ENCODE measurements at places on chromosomes 16 and 17.

DNA sequence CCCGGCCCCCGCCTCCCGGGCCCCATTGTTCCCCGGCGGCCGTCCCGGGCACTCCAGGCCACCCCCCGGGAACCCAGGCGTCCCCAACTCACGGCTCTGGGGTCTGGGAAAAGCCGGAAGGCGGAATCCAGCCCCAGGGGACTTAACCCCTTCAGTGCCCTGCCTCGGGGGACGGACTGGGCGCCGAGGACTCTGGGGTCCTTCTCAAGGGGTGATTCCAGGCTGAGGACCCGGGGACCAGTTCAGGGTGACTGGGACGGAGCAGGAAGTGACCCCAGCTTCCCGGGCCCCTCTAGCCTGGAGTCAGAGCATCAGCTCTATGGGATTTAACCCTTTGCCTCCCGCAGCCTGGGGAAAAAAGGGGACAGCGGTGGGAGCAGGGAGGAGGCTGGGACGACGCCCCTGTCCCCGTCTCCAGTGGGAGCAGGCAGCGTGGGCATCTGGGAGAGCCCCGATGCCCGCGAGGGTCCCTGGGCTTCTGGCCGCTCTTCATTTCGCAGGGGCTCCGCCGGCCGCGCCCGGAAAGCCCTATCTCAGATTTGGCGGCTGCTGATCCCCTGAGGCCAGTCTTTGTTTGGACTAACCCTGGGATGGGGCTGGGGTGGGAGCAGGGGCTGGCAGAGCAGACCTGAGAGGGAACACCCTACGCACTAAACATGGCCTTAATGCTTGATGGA, at the start of gene ZNF629:
Gene ZNF629, minus strand, starts transcription at position 270 of the 677 bp plus-strand sequence. CDS start 2,723 bp downstream, outside the sequence.
- peak; percentile 63 for DNase-seq

DNA sequence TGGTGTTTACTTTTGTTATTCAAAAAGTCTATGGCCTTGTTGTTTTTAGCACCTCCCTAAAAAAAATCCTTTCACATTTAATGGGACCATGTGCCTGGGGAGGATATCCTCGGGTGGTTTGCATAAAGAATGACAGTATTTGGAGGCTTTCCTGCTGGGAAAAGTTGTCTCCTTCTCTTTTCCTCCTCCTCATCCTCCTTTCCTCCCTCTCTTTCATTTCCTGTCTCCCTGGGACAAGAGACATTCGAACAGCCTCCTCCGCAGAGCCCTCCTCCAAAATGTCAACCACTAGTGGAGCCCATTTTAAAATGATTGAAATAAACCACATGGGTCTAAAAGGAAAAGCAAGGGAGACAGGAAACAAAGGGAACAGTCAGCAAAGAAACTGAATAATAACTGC, 67.4 kb downstream of the MYH13 start:
- no peak for DNase-seq

DNA sequence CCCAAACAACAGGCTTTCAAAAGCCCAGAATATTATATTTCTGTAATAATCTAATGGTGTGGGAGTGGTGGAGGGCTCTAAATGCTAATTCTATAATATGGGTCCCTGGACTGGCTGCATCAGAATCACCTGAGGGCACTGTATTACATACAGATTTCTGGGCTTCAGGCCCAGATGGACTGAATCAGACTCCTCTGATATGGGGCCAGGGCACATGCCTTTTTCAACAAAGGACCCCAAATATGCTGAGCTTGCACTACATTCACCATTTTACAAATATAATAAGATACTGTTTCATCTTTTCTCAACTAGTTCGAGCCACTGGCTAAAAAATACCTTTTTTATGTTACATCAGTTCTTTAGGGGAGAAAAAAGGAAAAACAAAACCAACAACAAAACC, 309.7 kb downstream of the MAP2K6 start:
- DNase-seq: no peak

- DNase-seq: no peak
Observed at GRCh38 chr17:77449908-77450741, 309.4 kb downstream of the SEC14L1 start.

- no peak for DNase-seq
Observed at GRCh38 chr17:64920026-64920418, 744 bp upstream of the LRRC37A3 start.

DNA sequence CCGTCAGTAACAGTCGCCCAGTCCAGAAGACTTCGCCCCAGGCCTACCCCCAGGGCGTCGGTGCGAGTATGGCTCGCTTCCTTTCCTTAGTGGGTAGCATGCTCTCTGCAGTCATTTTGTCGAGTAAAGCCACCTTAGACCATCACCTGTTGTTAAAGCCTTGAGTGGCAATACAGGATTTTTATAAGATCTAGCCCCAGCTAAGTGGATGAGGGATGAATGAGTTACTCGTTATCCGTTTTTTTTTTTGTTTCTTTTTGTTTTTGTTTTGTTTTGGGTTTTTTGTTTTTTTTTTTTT, 322 bp upstream of the KLHL11 start:
- DNase-seq: no peak

GRCh38 chr17:48545022-48545375, at the start of gene HOXB2:
Gene HOXB2 (minus strand): TSS chr17:48545109. CDS start chr17:48544911, 198 bp downstream.
- no peak for DNase-seq

GRCh38 chr16:19245326-19245925, 40.1 kb upstream of the CLEC19A start:
- peak; percentile 88 for DNase-seq

DNA sequence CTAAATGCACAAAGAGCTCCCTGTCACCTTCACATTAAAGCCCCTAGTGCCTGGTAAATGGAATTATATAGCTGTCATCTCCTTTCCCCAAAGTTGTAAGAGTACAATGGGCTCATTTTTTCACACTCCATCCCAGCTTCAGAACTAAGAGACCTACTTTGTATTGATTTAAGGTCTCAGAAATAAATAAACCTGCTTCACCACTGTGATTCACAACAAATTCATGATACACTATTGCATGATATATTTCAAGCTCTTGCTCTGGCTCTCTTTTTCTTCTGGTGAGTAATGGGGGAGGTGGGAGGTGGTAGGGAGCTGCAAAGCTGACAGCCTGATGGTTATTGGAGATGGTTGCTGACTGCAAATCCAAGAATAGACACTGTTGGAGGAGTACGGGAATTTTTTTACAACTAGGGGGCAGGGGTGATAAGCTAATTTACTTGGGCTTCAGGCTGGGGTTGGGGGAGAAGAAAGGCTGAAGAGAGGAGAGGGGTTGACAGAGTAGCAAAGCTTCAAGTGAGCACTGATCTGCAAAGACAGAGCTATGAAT, 189.9 kb downstream of the AATF start:
- DNase-seq: no peak

GRCh38 chr17:56309897-56310296, 156.6 kb downstream of the ANKFN1 start:
- DNase-seq: no peak

DNA sequence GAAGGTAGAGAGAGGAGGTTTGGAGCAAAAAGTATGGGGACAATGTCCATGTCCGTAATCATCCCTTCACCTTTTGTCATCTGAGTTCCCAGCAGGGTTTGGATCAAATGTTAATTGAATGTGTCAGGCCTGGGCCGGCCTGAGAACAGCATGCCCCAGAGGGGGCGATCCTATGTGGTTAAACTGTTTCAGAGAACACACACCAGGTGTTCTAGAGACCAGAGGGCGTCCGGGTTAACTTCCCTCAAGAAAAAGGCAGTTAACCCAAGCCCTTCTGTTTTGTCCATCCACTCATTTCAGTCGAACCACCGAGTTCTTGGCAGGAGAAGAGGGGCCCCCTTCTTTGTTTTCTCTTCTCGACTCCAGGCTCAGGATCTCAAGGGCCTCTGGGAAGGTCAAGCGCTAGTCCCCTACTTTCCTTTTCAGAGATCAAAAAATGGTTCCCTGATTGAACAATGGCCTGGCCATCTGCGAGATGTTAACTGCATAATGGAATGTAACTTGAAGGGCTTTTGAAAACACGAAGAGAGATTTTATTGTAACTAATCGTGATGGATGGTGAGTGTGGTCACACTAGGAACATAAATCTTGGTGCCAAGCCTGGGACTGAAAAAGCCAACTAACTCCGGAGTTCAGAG, 142.5 kb downstream of the IRX3 start:
- no peak for DNase-seq

DNA sequence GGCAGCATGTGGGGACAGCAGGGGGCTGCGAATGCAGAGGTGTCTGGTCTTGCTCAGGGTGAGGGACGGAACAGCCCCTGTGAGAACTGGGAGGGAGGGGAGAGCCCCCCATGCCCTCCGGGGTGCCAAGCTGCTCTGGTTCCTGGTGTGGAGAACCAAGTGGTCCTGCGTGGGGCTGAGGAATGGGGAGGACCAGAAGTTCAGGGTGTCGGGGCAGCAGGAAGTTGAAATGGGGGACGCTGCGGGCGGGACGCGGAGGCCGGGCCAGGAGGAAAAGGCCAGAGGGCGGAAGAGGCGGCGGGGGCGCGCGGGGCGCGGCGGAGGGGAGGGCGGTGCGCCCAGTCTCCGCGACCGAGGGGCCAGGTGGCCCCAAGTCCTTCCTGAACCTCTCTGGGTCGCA, 3.6 kb downstream of the ALDH3A1 start:
- DNase-seq: no peak

DNA sequence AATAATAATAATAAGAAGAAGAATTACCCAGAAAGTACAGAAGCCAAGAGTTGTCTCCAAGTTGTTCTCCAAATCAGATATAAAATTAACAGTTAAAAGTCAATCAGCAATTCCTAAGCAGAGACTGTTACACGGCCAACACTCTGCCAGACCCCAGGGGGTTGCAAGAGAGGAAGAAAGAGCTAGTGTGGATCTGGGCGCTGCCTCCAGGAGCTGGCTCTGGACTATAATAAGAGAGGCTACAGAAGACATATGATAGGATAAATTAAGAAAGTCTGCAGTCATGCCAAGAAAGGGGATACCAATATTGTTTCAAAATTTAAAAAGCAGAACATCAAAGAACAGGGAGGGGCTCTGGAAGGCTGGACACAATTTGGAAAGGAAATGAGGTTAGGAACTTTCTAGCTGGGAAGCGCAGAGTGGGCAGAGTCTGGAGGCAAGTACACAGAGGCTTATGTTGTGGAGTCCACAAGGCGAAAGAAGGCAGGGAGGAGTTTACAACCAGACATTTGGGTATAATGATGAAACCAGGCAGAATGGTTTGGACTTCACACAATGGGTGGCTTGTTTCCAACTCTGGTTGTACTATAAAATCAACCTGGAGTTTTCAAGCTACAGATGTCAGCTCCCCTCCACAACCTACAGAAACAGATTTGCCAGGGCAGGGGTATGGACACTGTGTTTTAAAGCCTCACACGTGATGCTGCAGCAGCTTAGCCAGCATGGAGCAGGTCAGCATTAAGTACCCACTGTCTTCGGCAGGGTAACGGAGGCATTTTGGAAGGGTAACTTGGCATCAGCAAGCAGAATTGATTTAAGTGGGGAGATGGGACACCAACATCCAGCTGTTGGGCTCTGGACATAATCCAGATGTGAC, 49.4 kb downstream of the SLC39A11 start:
- DNase-seq: no peak

- DNase-seq: no peak
Observed at GRCh38 chr16:89341697-89342694, 124.5 kb downstream of the ZNF778 start.

Data from COR-L47 (cell line).